ENCODE measurements at places on chromosomes 12 and 14. TPM values are rescaled to one million over a fixed set of nuclear protein-coding genes. Genes with fewer than 3 reads are reported as not detected.

DNA sequence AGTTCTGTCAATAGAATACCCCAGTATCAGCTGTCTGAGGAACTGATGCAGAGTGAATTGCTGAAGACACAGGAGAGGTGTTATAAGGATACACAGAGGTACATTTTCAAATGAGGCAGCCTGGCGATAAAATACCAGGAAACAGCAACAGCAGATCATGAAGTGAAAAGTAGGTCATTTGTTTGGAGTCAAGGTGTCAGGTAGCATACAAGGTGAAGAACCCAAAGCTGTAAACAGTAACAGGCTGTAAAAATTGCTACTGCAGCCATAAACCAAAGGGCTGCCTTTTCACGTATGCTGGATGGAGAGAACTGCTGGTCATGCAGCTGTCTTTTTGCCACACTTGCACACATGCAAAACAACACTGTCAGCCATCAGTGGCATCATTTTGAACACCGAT lies 9.3 kb upstream of the TWF1 start:
- H3K27me3 ChIP-seq: peaks cover 7% of the 10 kb centered on the region
- no peak overlapping the region for H3K27ac ChIP-seq
- H3K4me1 ChIP-seq: no peaks in the 10 kb centered on the region
- DNase-seq: no peak
- H3K4me3 ChIP-seq: no peak overlapping the region

DNA sequence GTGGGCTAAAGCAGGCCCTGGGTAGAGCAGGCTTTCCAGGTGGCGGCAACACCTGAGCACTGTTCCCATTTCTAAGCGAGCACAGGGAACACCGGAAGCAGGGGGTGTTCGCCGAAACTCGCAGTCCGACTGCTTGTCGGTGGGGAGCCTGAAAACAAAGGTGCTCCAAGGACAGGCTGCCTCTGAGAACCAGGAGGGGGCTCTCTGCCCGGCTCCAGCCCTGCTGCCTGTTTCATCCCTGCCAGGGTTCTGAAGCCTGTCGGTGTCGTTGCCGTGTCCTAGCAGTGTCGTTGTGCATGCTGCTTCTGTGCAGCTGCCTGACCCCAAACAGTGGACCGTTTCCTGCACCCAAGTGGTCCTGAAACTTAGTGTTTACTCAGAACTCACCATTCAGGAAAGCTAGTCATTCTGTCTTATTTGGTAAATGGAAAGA lies 21.8 kb downstream of the CCNK start:
- no peaks in the 10 kb centered on the region for H3K4me1 ChIP-seq
- no peaks in the 10 kb centered on the region for H3K27me3 ChIP-seq
- H3K4me3 ChIP-seq: no peak overlapping the region
- H3K36me3 ChIP-seq: peaks cover 85% of the 10 kb centered on the region
- H3K27ac ChIP-seq: no peak overlapping the region

- peaks cover 1% of the 10 kb centered on the region for H3K4me1 ChIP-seq
- DNase-seq: no peak
- H3K36me3 ChIP-seq: no peaks in the 10 kb centered on the region
- H3K4me3 ChIP-seq: no peak overlapping the region
- no peak overlapping the region for H3K27ac ChIP-seq
Observed at GRCh38 chr14:99563749-99564129, 40.3 kb downstream of the CCDC85C start.

DNA sequence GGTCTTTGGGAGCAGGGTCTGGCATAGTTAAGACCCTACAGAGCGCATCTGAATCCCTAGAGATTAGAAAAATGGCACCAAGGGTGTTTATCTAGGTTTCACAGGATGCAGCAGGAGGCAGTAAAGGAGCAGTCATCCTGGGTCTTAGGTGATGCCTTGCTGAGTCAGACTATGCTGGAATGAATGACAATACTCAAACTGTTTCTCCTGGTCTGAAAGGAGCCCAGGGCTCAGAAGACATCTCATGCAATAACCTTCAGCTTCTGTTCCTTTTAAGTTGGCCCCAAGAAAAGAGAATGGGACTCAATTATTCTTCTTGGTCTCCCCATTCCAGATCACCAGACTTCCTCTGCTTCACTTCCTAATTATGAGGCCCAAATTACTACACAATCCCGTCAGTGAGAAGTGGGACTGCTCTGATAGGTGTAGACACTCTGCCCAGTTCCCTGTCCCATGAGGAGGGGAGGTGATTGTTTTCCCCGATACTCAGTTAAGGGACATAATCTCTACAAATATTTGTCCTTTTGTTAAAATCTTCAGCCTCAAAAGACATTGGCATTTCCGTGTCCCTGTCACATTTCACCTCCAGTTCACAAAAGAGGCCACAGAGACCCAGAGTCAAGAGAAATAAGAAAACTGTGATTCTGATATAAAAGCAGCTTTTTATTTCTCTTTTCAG lies 14.8 kb upstream of the APOF start:
- no peak overlapping the region for H3K27ac ChIP-seq
- no peaks in the 10 kb centered on the region for H3K36me3 ChIP-seq
- H3K27me3 ChIP-seq: peaks cover 7% of the 10 kb centered on the region
- no peak for DNase-seq

DNA sequence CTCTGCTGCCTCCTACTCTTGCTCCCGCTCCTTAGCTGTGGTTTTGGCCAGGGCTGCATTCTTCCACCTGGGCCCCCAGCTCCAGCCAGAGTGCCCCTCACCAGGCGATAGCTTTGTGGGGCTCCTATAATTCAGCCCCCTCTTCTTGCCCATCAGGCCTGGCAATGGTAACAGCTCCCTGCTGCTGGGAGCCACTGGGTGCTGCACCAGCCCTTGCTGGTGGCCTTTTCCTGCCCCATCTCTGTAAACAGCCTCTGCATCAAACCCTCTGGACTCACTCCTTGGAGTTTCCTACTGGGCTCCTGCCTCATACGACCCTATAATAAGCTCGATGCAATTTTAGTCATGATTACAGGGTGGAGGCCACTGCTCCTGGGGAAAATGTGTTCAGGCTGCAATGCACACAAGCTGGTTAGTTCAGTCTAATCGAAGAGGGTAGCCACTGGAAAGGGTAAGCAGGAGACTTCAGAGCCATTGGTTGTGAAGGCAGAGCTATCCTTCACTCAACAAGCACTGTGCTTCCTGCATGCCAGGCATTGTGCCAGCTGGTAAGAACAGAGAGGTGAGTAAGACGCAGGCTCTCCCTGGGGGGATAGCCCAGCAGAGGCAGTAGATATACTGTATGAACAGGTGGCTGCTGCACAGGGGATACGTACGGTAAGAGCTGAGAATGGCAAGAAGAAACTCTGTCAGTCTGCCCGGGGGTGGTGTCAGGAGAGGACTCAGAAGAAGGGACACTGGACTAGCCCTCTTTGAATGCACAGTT lies 24.7 kb downstream of the CLMN start:
- no peaks in the 10 kb centered on the region for H3K36me3 ChIP-seq
- no peak for DNase-seq
- H3K27ac ChIP-seq: no peak overlapping the region
- H3K4me3 ChIP-seq: no peak overlapping the region

The TAS2R31 gene
- total RNA-seq: 3.9 TPM

The ASB2 gene
- total RNA-seq: 19.8 TPM

The DACT1 gene
- 7.8 TPM for total RNA-seq

DNA sequence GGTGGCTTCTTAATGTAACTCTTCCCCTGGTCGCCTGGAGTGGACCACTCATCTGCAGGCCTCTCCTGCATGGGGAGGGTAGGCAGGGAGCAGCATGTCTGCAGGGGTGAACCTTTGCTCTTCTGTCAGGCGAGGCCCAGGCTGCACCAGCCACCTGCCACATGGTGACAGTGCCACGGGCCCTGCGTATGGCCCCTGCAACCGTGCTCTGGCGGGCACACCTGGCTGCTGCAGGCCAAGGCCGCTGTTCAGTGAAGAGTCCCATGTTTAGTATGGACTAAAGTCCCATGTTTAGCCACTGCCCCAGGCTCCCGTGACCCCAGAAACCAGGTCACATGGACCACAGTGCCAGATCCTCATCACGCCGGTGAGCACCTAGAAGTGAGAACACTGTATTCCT lies 187.0 kb downstream of the ADGRD1 start:
- H3K36me3 ChIP-seq: no peaks in the 10 kb centered on the region
- no peak overlapping the region for H3K27ac ChIP-seq
- H3K4me1 ChIP-seq: no peaks in the 10 kb centered on the region
- no peak overlapping the region for H3K4me3 ChIP-seq
- DNase-seq: no peak

The KRT3 gene
- not detected for total RNA-seq

DNA sequence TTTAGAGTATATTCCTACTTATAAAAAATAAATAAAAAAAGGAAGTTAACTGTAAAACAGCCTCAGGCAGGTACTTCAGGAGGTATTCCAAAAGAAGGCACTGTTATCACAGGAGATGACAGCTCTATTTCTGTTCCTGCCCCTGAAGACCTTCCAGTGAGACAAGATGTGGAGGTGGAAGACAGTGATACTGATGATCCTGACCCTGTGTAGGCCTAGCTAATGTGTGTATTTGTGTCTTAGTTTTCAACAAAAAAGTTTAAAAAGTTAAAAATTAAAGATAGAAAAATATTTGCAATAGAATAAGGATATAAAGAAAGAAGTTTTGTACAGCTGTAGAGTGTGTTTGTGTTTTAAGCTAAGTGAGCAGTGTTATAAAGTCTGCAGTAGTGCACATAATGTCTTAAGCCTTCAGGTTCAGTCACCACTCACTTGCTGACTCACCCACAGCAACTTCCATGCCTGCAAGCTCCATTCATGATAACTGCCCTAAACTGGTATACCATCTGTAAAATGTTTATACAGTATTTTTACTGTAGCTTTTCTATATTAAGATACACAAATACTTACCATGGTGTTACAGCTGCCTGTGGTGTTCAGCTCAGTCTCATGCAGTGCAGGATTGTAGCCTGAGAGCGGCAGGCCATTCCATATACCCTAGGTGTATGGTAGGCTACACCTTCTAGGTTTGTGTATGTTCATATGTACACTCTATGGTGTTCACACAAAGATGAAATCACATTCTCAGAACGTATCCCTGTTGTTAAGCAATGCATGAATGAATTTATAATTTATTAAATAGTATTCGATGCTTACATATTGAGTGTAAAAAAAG lies 121.1 kb downstream of the ANO6 start:
- no peak overlapping the region for H3K4me3 ChIP-seq
- no peaks in the 10 kb centered on the region for H3K27me3 ChIP-seq
- H3K27ac ChIP-seq: no peak overlapping the region
- no peaks in the 10 kb centered on the region for H3K4me1 ChIP-seq
- DNase-seq: no peak
- H3K36me3 ChIP-seq: peaks cover 12% of the 10 kb centered on the region

GRCh38 chr12:46219877-46220655 lies 48.8 kb downstream of the SLC38A1 start:
- peaks cover 91% of the 10 kb centered on the region for H3K4me1 ChIP-seq
- peak overlapping the region; percentile 67 for H3K4me3 ChIP-seq
- peak; percentile 83 for DNase-seq

GRCh38 chr12:44847403-44847802 lies 28.7 kb downstream of the NELL2 start:
- no peak for DNase-seq
- H3K4me3 ChIP-seq: peak overlapping the region; percentile 26
- H3K36me3 ChIP-seq: peaks cover 6% of the 10 kb centered on the region
- H3K27me3 ChIP-seq: no peaks in the 10 kb centered on the region
- H3K27ac ChIP-seq: peak overlapping the region; percentile 90
